ENCODE measurements at places on chromosomes 2 and 18.

DNA sequence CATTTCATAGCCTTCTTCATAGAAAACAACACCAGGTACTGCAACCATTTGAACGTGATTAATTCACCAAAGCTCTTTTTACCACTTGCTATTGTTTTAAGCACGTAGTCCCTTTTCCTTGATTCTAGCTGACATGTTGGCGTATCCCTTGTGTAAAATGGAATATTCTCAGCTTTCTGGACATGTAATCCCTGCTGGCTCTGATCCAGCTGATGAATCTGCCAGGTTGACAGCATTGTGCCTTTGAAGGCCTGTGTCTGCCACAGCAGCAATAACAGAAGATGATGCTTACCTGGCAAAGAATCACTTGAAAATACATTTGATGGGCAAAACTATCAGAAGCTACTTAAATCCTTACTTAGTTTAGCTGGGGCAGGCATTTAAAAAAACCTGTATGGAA is 81.0 kb upstream of the CCDC150 start:
- no peak overlapping the region for H3K4me3 ChIP-seq
- H3K27me3 ChIP-seq: no peaks in the 10 kb centered on the region
- no peaks in the 10 kb centered on the region for H3K36me3 ChIP-seq
- no peaks in the 10 kb centered on the region for H3K4me1 ChIP-seq
- DNase-seq: no peak

DNA sequence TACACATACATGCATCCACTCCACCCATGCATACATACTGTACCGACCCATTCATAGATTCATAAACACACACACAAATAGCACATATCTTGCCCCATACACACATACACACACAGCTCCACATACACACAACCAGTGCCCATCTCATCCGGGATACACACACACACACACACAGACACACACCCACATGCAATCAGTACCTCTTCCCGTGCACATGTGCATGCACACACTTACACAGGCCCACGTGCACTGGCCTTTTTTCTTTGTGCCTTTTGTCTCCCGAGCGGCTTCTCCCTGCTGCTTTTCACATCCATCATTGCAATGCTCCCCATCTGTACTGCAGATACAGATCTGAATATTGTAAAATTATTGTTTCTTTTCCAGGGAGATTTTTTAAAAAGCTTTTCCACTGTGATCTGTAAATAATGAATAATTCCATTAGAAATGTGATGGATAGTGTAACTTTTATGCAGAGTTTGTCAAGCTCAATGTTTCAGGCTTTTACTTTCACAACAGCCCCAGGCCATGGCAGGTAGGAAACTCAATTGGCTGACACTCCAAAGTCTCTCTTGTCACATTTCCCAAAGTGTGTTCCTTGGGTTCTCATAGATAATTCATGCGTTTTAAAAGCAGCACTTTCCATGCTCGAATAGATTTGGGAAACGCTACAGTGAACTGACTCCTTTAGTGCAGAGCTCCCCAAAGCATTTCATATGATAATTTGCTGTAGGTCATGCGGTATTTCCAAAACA is 393.5 kb downstream of the CTNNA2 start:
- H3K4me3 ChIP-seq: no peak overlapping the region
- no peaks in the 10 kb centered on the region for H3K4me1 ChIP-seq
- H3K27me3 ChIP-seq: no peaks in the 10 kb centered on the region
- no peak for DNase-seq
- no peak overlapping the region for H3K27ac ChIP-seq
- H3K36me3 ChIP-seq: no peaks in the 10 kb centered on the region

GRCh38 chr18:3653263-3653850 is 203.4 kb downstream of the TGIF1 start:
- H3K4me1 ChIP-seq: no peaks in the 10 kb centered on the region
- no peak overlapping the region for H3K4me3 ChIP-seq
- DNase-seq: no peak
- H3K36me3 ChIP-seq: no peaks in the 10 kb centered on the region
- no peak overlapping the region for H3K27ac ChIP-seq
- H3K27me3 ChIP-seq: no peaks in the 10 kb centered on the region

DNA sequence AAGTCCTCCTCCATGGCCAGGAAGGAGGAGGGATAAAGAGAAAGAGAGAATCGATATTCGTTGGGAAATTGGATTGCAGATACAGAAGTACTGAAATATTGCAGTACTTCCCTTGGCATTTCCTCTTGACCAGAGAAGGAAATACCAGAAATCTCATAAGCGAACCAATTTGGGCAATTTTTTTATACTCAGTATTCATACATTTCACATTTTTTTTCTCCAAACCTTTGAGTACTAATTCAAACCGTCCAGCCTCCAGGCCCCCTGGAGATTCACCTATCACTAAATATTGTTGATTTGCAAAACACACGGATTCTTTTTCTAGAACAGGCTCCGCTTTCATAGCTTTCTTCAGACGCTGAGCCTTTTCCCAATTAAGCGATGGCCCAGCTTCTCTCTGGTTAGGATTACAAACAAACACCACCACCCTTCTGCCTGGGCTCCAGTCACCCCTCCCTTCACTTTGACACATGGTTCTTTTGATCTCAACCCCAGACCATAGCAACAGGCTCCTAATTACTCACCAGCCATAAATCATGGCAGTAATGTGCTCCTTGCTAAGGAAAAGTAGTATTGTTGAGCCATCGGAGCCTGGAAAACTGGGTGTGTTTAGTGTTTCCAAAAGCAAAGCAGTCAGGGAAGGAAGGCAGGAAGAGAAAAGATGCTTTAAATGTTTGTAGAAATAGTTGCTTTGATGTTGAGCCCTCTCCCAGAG is 138.4 kb upstream of the CCDC68 start:
- H3K4me3 ChIP-seq: no peak overlapping the region
- H3K36me3 ChIP-seq: no peaks in the 10 kb centered on the region
- H3K27me3 ChIP-seq: no peaks in the 10 kb centered on the region
- no peak for DNase-seq
- H3K27ac ChIP-seq: no peak overlapping the region
